Activated naive CD8-positive, alpha-beta T cell treated with anti-CD3 and anti-CD28 coated beads for 36 hours (primary cell): ENCODE measurements at places on chromosomes 1 and 21.

DNA sequence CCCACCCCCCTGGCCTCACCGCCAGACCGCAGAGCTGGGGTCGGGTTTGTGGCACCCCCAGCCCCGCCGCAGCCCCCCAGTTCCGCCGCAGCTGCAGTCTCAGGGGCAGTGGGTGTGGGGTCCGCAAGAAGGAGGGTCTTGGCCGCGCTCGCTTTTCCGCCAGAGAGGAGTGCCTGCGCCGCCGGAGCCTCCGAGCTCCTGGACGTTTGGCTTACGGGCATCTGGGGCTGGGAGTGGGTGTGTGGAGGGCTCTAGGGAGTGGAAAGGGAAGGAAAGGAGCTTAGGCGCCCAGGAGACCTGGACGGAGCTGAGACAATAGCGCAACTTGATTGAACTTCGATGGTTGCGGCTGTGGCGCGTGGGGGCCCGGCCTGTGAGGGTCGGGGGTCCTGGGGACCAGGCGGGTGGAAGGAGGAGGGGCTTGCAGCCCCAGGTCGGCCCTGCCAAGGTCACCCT, 88.8 kb upstream of the IPO9 start:
- DNase-seq = no peak

DNA sequence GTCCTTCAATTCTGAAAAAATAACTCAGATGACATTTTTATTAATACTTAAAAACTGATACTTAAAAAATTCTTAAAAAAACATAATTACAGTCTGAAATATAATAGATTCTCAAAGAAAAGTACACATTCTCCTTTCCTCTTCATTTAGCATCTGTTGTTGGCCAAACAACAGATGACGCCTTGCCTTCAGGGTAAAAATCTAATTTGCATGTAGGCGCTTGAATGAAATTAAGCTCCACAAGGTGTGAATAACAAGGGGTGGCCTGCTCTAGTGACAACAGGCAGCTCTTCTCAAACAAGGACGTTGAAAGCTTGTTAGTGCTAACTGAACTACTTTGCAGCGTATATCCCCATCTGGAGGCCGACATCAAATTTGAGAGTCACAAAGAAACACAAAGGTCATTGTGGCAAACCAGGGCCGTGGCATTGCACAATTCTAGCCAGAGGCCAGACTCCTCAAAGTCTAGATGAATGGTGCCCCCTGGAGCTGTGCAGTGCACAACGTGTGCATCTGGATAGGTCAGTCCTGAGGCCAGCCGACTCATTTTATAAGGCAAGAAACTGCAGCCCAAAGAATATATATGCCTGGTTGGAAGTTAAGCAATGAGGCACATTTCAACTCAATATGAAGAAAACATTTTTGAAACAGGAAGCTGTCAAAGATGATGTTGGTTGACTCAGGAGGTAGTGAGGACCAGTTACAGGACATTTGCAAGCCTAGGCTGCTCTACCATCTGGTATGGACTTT, 459.2 kb upstream of the RUNX1 start:
- no peak for DNase-seq

GRCh38 chr1:164644268-164644667, 85.3 kb downstream of the PBX1 start:
- DNase-seq = no peak

GRCh38 chr1:15260418-15261154, 13.6 kb downstream of the FHAD1 start:
- no peak for DNase-seq

GRCh38 chr1:219123036-219123435, 50.6 kb upstream of the LYPLAL1 start:
- no peak for DNase-seq

- no peak for DNase-seq
These were observed 7.8 kb downstream of the PSMB2 start for GRCh38 chr1:35633547-35633946.

GRCh38 chr21:35658242-35658641, 402.1 kb downstream of the SETD4 start:
- no peak for DNase-seq

- no peak for DNase-seq
These were observed 5.3 kb upstream of the PFKL start for GRCh38 chr21:44294391-44295162.

GRCh38 chr1:178679237-178679636, 45.8 kb upstream of the RALGPS2 start:
- DNase-seq = no peak

GRCh38 chr1:185880779-185881333, 146.7 kb downstream of the HMCN1 start:
- no peak for DNase-seq

DNA sequence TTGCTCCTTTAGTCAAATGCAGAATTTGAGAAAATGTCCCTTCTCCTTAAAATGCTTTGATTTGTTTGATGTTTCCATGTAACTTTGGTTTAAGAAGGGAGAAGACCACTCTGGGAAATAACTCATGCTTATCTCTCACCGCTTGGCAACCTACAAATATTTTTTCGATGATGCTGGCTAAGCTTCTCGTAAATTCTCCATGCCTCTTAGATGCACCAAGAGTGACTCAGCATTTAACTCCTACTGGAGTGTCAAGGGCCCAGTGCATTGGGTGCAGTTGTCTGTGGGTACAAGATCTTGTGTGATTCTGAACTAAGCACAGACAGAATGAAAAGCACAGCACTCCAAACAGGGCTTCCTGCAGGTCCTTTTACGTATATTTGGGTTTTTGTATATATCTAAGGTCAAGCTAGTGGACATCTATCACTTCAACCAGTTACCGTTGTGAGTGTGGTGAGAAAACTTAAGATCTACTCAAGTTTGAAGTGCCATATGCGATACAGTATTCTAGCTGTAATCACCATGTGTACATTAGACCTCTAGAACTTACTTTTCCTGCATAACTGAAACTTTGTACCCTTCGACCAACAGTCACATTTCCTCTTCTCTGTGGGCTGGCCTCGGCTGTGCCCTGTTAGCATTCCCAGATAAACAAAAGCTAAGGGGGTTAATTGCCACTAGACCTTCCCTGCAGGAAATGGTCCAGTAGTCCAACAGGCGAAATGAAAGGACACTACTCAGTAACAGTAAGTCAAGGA, 55.8 kb downstream of the COL18A1 start:
- DNase-seq = no peak

DNA sequence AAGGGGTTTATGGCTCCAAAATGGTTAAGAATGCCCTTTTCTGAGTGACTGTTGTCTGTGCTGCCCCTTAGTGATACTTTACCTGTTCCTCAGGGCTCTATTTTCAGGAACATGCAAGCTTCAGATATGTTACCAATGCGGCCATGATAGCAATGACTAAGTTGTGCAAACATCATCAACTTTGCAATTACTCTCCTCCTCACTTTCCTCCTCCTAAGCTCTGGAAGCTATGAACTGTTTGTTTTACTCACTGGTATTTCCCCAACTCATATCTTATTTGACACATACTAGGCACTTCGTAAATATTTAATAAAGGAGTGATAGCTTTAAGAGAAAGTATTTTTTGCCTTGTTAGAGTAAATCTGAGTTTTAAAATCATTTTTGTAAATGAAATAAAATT, 53.8 kb downstream of the RWDD3 start:
- no peak for DNase-seq

GRCh38 chr1:52096216-52096615, 40.1 kb downstream of the BTF3L4 start:
- no peak for DNase-seq

GRCh38 chr1:167084757-167085156, 5.4 kb downstream of the GPA33 start:
- no peak for DNase-seq

GRCh38 chr1:92365378-92366039, 66.7 kb downstream of the RPAP2 start:
- DNase-seq = no peak

DNA sequence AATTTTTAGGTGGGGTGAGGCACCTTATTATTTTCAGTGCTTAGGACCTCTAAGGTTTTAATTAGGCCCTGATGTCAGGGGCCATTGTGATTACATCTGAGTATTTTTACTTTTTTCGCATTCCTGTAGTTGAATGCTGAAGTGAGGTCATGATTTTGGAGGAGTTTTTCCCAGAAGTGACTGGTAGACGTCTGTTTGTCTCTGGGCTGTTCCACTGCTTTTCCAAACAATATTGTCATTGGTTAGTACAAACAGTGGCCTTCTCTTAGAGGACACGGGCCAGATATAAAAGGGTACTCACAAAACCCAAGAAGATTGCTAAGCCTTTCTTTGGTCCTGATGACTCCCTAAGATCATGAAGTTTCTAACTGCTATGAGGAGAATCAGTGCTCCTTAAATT, 7.6 kb upstream of the RASAL2 start:
- DNase-seq = no peak

GRCh38 chr1:24316645-24317044, 2.5 kb upstream of the GRHL3 start:
- no peak for DNase-seq

- DNase-seq = no peak
These were observed 20.0 kb downstream of the CEP170 start for GRCh38 chr1:243234978-243235647.

DNA sequence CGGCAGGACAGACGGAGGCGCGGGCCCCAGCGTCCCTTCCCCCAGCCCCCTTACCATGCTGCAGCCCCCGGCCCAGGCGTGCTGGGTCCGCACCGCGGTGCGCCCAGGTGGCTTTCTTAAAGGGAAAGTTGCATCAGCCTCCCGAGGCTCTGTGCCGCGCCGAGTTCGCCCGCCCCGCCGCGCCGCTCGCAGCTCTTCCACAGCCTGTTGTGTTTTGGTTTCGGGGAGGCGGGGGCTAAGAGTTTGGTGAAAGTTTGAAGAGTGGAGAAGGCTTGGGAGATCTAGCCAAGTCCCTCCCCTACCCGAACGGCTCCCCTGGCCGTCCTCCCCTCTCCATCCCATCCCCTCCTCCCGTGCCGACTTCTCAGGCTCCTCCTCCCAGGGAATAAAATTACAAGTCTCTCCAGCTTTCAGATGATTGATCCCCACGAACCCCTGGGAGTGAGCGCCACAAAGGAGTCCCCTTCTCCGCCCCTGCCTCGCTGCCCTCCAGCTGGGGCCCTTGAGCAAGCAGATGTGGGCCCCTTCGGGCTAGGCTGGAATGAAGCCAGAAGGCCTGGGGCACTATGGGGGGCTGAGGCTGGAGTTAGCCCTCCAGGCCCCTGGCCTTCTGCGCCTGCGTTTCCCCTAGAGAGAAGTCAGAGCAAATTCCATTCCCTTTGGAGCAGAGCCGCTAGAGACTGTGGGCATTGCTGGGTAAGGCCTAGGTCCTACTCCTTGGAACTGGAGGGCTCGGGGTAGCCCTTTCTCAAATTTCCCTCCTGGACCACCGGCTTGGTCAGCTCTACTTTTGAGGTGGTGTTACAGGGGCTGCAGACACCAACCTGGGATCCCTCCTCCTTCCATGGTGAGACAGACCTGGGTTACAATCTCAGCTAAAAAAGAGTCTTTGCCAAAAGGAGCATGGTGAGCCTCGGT, at the start of gene SLC6A9:
SLC6A9 (minus strand) TSS at position 211 of the 918 bp plus-strand sequence. CDS start 7,185 bp downstream, outside the sequence.
- peak; percentile 68 for DNase-seq

DNA sequence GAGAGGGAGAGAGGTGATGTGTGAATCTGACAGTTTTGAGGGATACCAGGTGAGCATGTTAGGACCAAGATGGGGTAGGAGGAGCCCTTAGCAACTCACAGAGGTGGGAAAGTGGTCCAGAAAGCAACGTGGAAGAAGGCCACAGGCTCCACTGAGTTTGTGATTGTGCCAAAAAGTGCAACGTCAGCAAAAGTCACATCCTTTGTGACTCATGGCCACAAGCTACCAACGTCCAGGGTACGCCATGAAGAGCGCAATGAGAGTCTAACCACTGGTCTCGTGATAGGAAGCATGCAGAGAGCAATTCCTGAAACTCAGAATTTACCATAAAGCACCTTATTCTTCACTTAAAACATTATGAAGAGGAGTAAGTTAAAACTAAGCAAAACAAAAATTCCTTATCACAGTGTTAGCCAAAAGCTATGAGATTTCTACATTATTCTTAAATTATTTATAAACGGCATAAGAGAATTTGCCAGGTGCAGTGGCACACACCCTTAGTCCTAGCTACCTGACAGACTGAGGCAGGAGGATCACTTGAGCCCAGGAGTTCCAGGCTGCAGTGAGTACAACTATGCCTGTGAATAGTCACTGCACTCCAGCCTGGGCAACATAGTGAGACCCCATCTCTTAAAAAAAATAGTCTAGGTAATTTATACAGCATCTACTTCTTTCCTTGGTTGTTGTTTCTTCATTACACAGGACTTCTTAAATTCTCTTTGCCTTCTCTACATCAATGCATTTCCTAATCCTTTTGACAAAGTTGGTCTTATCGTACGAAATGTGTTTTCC, 55.2 kb downstream of the COLGALT2 start:
- DNase-seq = no peak
